ENCODE measurements at places on chromosomes 5 and 9.

- no peak for DNase-seq
Measured at GRCh38 chr9:18184401-18184800, 289.6 kb upstream of the ADAMTSL1 start.

GRCh38 chr9:124007565-124008302, 3.8 kb upstream of the LHX2 start:
- DNase-seq: no peak

DNA sequence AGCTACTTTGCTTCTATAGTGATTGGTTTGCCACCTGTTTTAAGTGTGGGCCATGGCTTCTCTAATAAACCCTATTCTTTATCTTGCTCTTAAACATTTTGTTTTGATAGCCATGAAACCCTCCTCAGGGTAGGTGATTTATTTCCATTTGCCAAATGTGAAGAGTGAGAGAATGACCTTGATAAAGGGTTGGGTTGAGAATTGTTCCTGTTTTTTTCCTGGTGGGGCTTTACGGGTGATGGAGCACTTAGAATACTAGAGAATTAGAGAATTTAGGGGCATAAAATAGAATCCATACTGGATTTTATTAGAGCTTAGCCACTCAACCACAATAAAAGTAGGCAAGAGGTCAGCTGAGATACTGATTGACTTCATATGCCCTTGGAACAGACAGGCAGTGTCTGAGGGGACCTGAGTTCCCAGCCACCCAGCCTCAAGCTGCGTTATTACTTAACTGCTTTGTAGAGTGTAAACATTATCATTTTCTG, 68.9 kb downstream of the COMMD10 start:
- DNase-seq: no peak

GRCh38 chr9:111915425-111915758, 18.8 kb downstream of the UGCG start:
- no peak for DNase-seq

- DNase-seq: no peak
Measured at GRCh38 chr9:136673975-136674785, 11.5 kb downstream of the EGFL7 start.

GRCh38 chr5:3786165-3786564, 190.5 kb downstream of the IRX1 start:
- DNase-seq: no peak

- no peak for DNase-seq
Measured at GRCh38 chr9:79663300-79663699, 91.5 kb downstream of the TLE4 start.

DNA sequence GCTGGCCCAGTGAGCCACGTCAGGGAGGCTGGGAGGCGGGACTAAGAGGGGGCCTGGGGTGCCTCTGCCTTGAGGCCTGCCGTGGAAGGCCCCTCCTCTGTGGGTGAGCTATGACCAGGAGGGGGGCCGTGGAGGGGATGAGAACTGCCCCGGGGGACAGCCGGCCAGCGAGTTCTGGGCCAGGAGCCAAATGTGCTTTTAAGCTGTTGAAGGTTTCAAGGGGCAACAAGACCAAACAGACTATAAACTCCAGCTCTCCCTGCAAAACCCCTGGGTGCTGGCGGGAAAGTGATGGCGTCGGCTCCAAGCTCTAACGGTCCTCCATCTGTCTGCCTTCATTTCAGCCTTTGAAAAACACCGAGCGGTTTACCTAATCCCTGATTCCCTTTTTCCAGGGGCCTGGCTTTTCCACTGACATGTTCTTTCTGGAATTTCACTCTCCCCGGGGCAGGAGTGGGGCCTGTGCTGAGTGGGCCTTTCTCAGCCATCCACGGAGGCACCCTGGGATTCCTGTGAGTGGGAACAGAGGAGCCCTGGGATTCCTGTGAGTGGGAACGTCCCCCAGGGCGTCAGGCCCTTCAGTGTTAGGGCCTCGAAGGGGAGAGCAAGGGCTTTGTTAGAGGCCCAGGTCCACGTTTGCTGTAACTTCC, 65.6 kb downstream of the COL5A1 start:
- DNase-seq: no peak

DNA sequence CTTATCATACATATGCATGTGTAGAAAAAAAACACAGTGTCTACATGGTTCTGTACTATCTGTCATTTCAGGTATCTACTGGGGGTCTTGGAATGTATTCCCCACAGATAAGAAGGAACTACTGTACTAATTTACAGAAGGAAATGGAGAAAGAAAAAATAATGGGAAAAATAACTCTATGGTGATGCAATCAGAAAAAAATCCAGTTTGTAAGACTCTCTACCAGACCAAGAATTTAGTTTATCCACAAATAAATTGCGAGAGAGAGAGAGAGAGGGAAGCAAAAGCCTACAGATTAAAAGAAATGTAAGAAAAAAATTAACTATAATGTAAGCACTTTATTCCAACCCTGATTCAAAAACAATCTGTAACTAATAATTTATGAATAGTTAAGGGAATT, 708.6 kb upstream of the ZNF608 start:
- no peak for DNase-seq

- DNase-seq: no peak
Measured at GRCh38 chr9:107342476-107343161, 59.5 kb downstream of the RAD23B start.
